ENCODE measurements at places on chromosomes 11 and 22. TPM values are rescaled to one million over a fixed set of nuclear protein-coding genes. Genes with fewer than 3 reads are reported as not detected.
A peak's percentile ranks its signal among the peaks of the same experiment; 100 is the strongest.

The CDCA5 gene
- 0.41 TPM for polyA plus RNA-seq

The APOA5 gene
- polyA plus RNA-seq, result not detected

The TRIM29 gene
- not detected for polyA plus RNA-seq

DNA sequence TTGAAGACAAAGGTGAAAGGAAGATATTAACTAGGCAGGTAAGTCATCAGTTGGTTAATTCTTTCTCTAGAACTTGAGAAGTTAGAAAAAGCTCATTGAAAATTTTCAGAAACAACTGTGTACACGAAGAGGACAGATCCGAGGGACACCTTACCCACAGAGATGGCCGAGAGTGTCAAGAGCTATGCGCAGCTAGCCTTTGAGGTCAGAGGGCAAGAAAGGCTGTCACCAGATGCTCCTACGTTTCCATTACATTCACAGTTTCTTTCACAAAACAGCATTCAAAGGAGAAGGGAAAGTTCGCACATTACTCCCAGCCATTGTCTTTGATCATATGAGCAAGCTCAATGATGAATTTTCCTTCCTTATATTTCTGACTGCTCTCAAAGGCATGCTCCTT is 34.8 kb downstream of the YPEL1 start:
- H3K27ac ChIP-seq, result no peak overlapping the region
- peaks cover 18% of the 10 kb centered on the region for H3K36me3 ChIP-seq
- H3K4me3 ChIP-seq, result no peak overlapping the region

GRCh38 chr22:28442264-28442710 is 237.4 kb downstream of the TTC28 start:
- peaks cover 12% of the 10 kb centered on the region for H3K4me1 ChIP-seq
- peaks cover 10% of the 10 kb centered on the region for H3K27me3 ChIP-seq
- H3K27ac ChIP-seq, result no peak overlapping the region
- peak; percentile 43 for DNase-seq
- H3K36me3 ChIP-seq, result no peaks in the 10 kb centered on the region

DNA sequence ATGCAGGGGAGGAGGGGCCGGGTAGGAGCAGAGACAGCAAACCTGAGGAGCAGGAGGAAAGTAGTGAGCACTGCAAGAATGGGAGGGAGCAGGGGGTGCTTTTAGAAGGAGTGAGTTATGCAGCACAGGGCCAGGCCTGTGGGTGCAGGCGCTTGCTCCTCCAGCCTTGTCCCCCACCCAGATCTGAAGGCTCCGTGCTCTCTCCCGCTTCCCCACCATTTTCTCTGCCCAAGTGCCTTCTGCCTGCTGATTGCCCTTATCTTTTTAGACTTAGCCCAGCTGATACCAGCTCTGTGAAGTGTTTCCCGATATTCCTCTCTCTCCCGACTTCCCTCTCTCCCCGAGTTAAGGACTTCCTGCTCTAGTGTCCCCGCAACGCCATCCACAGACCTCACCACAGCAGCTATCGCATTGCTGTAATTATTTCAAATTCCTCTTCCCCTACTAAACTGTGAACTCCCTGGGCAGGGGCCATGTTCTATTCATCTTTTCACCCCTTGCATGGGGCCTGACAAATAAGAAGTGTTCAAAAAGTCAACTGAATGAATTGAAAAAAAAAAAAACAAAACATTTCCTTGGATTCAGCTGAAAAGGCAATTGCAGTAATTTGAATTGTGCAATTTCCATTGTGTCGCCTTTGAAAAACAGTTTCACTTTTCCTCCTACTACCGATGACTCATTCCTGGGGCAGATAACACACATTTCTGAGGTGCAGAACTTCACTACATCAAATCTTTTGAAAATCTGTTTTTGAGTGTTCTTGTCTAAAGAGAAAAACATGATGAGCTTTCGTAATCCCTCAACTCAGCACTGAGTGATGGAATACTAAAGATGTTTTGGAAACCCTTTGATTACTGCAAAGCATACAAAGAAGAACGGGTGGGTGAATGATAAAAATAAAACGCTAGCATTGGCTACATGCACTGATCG is 69.7 kb upstream of the BMAL1 start:
- no peaks in the 10 kb centered on the region for H3K36me3 ChIP-seq
- peak overlapping the region; percentile 10 for H3K27ac ChIP-seq
- H3K4me3 ChIP-seq, result peak overlapping the region; percentile 37
- H3K4me1 ChIP-seq, result peaks cover 26% of the 10 kb centered on the region

DNA sequence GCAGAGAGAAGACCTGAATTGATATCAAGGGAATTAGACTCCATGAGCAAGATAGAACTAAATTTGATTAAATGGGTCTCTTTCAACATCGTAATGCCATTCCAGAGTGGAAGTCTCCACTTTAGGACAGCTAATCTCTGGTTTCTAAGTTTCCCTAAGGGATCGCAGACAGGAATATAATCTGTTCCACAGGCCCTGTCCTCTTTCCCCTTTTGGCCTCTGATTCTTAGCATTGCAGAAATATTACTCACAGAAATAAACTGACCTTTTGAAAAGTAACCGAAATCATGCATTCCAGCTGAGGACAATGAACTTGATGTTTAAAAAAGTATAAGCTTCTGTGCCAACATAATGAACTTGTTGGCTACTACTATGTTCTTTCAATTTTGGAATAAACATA is 227.8 kb downstream of the ETS1 start:
- H3K4me1 ChIP-seq, result peaks cover 13% of the 10 kb centered on the region
- no peaks in the 10 kb centered on the region for H3K27me3 ChIP-seq
- no peaks in the 10 kb centered on the region for H3K36me3 ChIP-seq
- no peak overlapping the region for H3K27ac ChIP-seq

- H3K27ac ChIP-seq, result no peak overlapping the region
- H3K27me3 ChIP-seq, result no peaks in the 10 kb centered on the region
- no peaks in the 10 kb centered on the region for H3K36me3 ChIP-seq
- no peak for DNase-seq
- H3K4me1 ChIP-seq, result no peaks in the 10 kb centered on the region
These were observed 556.1 kb downstream of the SOX6 start for GRCh38 chr11:15800111-15800800.

GRCh38 chr11:100761841-100762240 is 74.8 kb downstream of the ARHGAP42 start:
- H3K4me3 ChIP-seq, result no peak overlapping the region
- H3K4me1 ChIP-seq, result no peaks in the 10 kb centered on the region
- DNase-seq, result no peak
- no peak overlapping the region for H3K27ac ChIP-seq
- H3K27me3 ChIP-seq, result no peaks in the 10 kb centered on the region

DNA sequence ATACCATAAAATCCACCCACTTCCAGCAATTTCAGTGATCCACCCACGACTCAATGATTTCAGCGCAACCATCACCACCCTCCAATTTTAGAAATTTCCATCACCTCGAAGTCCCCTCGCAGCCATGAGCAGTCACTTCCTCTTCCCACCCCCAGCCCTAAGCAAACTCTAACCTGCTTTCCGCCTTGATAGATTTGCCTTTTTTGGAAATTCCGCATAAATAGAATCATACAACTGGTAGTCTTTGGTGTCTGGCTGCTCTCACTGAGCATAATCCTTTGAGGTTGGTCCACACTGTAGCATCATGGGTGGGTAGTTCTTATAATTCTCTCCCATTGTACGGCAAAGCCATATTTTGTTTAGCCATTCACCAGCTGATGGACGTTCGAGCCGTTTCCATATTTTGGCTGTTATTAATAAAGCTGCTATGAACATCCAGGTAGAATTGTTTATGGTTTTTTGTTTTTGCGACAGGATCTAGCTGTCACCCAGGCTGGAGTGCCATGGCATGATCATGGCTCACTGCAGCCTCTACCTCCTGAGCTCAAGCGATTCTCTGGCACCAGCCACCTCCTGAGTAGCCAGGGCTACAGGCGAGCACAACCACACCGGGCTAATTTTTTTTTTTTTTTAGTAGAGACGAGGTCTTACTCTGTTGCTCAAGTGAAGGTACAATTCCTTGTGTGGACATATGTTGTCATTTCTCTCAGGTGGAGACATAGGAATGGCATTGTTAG is 16.0 kb downstream of the PIM3 start:
- no peak overlapping the region for H3K4me3 ChIP-seq
- peak; percentile 48 for DNase-seq
- no peaks in the 10 kb centered on the region for H3K36me3 ChIP-seq
- H3K27ac ChIP-seq, result peak overlapping the region; percentile 23

- no peaks in the 10 kb centered on the region for H3K27me3 ChIP-seq
- no peaks in the 10 kb centered on the region for H3K36me3 ChIP-seq
- no peak for DNase-seq
- no peak overlapping the region for H3K4me3 ChIP-seq
- peaks cover 76% of the 10 kb centered on the region for H3K4me1 ChIP-seq
These were observed 3.8 kb downstream of the USP47 start for GRCh38 chr11:11845551-11845950.

GRCh38 chr11:67449116-67449844 is 3.2 kb downstream of the GPR152 start:
- peaks cover 49% of the 10 kb centered on the region for H3K4me1 ChIP-seq
- no peaks in the 10 kb centered on the region for H3K36me3 ChIP-seq
- no peak overlapping the region for H3K27ac ChIP-seq

DNA sequence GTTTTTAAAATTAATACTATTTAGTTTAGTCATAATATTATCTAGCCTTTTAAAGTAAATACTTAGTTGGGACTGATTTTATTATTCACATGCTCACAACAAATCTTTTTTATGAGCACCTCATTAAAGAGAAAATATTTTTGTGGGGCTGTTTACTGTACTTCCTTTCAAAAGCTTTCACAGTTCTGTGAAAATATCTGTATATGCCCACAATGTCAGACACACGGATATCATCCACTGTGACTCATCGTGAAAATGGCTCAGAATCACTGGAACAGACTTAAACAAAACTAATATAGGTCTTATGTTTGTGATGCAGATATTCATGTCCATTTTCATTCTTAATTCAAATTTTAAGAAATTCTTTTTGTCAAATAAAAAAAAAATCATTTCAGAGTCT is 305.2 kb downstream of the RAB38 start:
- no peaks in the 10 kb centered on the region for H3K27me3 ChIP-seq
- H3K27ac ChIP-seq, result no peak overlapping the region
- H3K4me3 ChIP-seq, result no peak overlapping the region
- no peaks in the 10 kb centered on the region for H3K4me1 ChIP-seq

DNA sequence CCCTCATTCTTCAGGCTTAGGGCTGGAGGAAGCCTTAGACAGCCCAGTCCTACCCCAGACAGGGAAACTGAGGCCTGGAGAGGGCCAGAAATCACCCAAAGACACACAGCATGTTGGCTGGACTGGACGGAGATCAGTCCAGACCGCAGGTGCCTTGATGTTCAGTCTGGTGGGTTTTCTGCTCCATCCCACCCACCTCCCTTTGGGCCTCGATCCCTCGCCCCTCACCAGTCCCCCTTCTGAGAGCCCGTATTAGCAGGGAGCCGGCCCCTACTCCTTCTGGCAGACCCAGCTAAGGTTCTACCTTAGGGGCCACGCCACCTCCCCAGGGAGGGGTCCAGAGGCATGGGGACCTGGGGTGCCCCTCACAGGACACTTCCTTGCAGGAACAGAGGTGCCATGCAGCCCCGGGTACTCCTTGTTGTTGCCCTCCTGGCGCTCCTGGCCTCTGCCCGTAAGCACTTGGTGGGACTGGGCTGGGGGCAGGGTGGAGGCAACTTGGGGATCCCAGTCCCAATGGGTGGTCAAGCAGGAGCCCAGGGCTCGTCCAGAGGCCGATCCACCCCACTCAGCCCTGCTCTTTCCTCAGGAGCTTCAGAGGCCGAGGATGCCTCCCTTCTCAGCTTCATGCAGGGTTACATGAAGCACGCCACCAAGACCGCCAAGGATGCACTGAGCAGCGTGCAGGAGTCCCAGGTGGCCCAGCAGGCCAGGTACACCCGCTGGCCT is 641 bp downstream of the APOC3 start:
- no peaks in the 10 kb centered on the region for H3K36me3 ChIP-seq
- H3K4me3 ChIP-seq, result no peak overlapping the region
- DNase-seq, result no peak
- peaks cover 5% of the 10 kb centered on the region for H3K4me1 ChIP-seq
- no peaks in the 10 kb centered on the region for H3K27me3 ChIP-seq
- no peak overlapping the region for H3K27ac ChIP-seq

- no peaks in the 10 kb centered on the region for H3K27me3 ChIP-seq
- no peak overlapping the region for H3K27ac ChIP-seq
- H3K36me3 ChIP-seq, result no peaks in the 10 kb centered on the region
These were observed 11.3 kb downstream of the PLAAT2 start for GRCh38 chr11:63551889-63552266.

DNA sequence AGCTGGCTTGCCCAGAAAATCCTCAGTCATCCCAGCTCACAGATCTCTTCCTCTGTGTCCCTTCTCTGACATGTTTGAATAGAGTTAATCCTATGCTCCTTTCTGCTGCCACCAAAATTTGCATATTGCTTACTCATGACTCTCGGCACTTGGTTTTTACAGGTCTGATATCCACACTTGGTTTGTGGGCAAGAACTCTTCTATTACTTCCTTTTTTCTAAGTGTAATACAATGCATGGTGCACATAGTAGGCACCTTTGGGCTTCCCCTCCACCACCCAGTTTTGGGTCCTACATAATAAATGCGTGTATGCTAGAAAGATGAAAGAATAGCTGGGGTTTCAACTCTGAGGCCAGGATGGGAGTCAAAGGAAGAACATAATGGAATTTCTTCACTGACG is 69.7 kb upstream of the GRK3 start:
- H3K4me3 ChIP-seq, result no peak overlapping the region
- no peaks in the 10 kb centered on the region for H3K36me3 ChIP-seq
- H3K4me1 ChIP-seq, result no peaks in the 10 kb centered on the region
- no peak overlapping the region for H3K27ac ChIP-seq
- DNase-seq, result no peak

DNA sequence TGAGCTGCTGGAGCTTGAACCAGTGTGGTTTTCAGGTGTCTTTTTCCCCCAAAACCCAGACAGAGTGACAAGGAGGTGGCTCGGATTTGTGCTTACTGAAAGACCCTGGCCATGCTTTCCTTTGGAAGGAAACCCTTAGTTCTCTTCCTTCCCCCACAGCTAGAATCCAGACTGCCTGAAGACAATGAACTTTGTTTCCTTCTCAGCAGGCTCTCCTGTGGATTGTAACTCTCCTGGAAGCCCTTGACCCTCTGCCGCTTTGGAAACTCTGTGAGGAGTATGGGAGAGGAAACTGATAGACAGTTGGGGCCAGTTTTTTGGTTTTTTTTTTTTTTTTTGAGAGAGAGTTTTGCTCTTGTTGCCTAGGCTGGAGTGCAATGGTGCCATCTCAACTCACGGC is 62.1 kb upstream of the SESN3 start:
- no peak overlapping the region for H3K27ac ChIP-seq
- DNase-seq, result no peak
- no peaks in the 10 kb centered on the region for H3K36me3 ChIP-seq
- H3K4me3 ChIP-seq, result no peak overlapping the region
- H3K27me3 ChIP-seq, result no peaks in the 10 kb centered on the region

DNA sequence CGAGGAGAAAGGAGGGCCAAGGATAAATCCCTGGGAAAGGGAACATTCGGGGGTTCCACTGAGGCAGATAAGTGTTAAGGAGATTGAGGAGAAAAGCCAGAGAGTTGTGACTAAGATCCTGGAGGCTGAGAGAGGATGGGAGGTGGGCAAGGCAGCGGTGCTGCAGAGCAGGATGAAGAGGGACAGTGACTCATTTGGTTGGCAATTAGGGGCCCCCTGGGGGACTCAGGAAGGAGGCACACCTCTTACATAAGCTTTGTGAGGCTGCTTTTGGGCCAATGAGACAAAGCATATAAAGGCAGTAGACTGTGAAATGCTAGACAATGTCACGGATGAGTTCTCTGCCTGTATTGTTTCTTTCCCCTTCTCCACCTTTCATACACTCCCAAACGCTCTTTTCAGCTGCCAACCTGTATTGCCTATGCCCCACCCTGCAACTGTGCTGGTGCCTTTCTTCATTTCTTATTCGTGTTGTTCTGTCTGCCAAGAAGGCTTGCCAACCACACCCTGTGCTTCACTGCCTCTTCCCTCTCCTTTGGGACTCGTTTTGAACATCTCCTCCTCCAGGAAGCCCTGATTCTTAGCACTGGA is 246.8 kb upstream of the KIRREL3 start:
- H3K27ac ChIP-seq, result no peak overlapping the region
- H3K27me3 ChIP-seq, result no peaks in the 10 kb centered on the region
- no peaks in the 10 kb centered on the region for H3K36me3 ChIP-seq

All from CD4-positive, alpha-beta memory T cell (primary cell).